CD4-positive, alpha-beta T cell (primary cell): ENCODE measurements at places on chromosomes 1 and 21.

GRCh38 chr1:39639305-39640130 lies at the start of gene HEYL:
Gene HEYL, minus strand, starts transcription at chr1:39639643. Its CDS starts 18 bp downstream, at chr1:39639625.
- DNase-seq, result peak; percentile 66

DNA sequence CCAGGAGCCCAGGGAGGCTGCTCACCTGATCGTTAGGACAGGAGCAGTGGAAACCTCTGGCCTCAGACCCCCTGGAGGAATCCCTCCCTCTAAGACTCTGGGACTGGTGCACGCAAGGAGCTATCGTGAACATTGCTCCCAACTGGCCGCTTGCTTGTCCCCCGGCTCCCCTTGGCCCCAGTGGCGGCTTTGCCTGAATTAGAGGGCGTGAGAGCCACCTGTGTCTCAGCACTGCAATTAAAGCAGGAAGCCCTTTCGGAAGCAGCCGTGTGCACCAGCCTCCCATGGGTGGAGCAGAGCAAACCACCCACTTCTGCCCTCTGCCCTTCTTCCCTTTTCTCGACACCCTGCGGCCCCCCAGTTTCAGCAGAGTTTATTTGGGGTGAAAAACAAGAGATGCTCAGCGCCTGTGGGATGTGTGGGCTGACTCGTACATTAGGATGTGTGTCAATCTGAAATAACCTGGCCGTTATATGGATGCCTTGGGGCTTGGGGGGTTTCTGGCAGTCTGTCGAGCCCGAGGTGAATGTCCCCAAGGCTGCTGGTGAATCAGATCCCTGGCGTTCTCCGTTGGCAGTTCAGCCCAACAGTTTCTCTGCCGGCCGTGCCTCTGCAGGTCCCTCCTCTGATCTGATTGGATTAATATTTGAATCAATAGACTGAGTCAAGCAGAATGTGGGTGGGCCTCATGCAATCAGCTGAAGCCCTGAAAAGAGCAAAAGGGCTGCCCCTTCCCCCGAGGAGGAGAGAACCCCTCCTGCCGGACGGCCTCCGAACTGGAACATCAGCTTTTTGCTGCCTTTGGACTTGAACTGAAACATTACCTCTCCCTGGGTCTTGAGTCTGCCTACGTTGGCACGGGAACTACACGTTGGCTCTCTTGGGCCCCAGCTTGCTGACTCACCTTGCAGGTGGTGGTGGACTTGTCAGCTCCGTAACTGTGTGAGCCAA lies 7.3 kb upstream of the UMODL1 start:
- DNase-seq, result peak; percentile 54

DNA sequence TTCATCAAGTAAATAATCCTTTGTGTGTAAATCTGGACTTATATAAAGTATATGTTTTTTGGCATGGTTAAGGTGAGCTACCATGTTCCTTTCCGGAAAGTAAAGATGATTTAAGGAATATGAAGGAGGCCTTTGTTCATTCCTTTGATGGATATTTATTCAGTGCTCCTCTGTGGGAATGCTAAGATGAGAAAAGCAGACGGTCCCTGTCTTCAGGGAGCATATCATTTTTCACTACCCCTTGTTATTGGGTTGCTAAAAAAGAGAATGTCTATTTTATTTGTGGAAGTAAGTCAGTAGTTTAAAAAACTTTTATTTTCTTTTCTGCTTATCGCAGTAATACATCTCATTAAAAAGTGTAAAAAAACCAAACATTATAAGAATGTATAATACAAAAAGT lies 35.1 kb upstream of the CNN3 start:
- DNase-seq, result no peak

- DNase-seq, result no peak
Observed at GRCh38 chr1:244896550-244896949, 32.2 kb upstream of the HNRNPU start.

GRCh38 chr21:45417256-45417950 lies 12.4 kb downstream of the COL18A1 start:
- DNase-seq, result no peak

- DNase-seq, result no peak
Observed at GRCh38 chr1:175976865-175977642, 230.0 kb downstream of the COP1 start.

GRCh38 chr1:95197616-95198252 lies 36.3 kb upstream of the RWDD3 start:
- DNase-seq, result no peak

GRCh38 chr1:160472112-160472511 lies 50.9 kb downstream of the SLAMF6 start:
- DNase-seq, result no peak

- DNase-seq, result no peak
Observed at GRCh38 chr1:36463463-36463802, 751 bp downstream of the MRPS15 start.

DNA sequence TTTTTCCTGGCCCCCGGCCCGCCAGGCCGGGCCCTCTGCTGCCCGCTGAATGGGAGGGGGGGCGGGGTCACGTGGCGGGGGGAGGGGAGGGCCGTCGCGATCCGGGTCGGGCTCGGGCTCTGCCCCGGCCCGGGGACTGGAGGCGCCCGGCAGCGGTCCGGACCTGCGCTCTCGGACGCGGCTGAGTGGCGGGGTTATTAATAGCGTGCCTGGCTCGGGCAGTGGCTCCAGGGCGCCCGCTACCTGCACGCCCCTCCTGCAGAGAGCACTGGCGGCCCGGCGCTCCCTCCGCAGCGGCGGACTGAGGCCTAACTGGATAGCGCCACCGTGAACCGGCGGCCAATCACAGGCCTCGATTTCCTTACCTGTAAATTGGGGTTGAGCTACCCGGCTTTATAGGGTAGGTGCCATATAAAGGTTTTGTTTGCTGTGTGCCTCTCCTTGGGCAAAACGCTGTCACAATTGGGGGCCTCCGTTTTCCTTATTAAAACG lies 28.1 kb downstream of the AHDC1 start:
- no peak for DNase-seq

DNA sequence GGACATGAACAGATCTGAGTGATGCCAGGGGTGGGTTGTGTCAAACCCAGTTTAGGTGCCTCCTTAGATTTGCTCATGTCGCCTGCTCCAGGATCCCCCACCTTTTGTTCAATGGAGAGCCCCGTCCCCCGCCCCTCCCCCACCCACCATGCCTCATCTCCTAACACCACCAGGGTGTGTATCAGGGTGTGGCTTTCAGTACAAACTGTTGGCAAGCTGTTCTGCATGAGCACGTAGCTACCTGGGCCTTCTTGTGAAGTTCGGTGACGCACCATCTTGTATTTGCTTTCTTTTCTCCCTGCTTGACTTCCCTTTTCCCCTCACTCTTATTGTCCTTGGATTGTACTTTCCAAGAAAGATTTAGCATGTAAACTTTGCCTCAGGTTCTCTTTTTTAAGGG lies 94.8 kb downstream of the EBNA1BP2 start:
- DNase-seq, result no peak

- DNase-seq, result no peak
Observed at GRCh38 chr21:38910390-38911067, 104.8 kb downstream of the ETS2 start.

DNA sequence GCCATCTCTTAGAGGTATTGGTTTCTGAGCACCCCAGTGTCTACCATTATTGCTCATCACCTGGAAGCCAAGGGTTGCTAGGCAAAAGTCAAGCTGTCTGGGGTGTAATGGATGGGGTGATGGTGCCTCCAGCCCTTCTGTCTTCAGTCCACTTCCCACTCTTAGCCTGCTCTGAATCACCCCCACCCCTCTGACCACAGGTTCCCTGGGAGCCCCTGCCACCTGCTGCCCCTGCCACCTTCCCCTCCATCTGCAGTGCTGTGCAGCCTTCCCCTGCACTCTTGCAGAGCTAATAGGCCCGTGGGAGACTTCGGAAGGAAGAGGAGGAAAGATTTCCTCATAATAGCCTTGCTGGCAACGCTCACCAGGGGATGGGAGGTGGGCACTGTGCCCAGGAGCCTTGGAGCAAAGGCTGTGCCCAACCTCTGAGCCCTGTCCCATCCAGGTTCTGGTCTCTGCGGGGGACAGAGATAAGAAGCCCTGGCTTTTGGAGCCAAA lies 35.5 kb downstream of the CAPN2 start:
- DNase-seq, result no peak

DNA sequence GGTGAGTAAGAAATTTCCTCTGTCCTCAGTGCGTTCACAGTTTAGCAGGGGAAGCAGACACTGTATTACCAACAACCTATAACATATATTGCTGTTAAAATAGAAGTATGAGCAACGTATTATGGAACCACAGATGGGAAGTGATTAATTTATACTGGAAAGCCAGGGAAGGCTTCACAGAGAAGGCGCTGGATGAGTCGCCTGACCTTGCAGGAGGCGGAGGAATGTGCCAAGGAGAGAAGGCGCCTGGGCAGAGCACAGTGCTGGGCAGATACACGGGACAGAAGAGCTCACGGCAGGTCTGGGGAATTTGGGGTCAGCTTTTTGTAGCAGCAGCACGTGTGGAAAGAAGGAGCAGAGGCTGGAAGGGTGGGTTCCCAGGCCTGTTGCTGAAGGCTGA lies 116.3 kb downstream of the DHRS3 start:
- no peak for DNase-seq

DNA sequence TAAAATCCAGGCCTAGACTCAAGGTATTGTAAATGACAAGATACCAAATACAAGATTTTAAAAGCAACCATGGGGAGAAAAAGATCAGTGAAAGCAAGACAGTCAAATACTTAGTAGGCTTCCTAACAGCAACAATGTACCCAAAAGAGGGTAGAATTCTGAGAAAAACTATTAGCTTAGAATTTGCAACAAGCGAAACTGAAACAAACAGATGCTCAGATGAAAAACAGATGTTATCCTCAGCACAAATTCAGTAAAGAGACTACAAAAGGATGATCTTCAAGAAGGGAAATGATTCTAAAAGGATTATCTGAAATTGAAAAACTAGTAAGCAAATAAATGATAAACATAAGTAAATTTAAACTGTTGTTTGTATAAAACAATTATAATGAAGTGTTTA lies 40.0 kb downstream of the PDC start:
- no peak for DNase-seq

DNA sequence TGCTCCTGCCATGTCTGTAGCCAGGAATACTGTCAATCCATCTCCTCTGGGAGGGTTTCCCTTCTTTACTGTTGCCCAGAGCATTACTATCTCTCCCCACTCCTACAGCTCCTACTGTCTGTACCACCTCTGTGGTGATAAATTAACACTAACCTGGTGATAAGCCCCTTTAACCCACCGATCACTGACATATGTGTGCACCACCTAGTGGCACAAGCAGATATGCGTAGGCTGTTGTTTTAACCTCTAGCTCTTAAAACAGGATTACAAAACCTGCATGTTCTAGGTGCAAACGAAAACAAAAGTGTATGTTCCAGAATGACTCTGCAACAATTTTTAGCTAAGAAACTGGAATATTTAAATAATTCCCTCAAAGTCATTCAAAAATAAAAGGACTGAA lies 93.9 kb upstream of the BEND5 start:
- no peak for DNase-seq

GRCh38 chr21:27219068-27219467 lies 252.2 kb upstream of the ADAMTS5 start:
- no peak for DNase-seq

- DNase-seq, result no peak
Observed at GRCh38 chr1:167430849-167431242, 87.5 kb downstream of the CD247 start.

DNA sequence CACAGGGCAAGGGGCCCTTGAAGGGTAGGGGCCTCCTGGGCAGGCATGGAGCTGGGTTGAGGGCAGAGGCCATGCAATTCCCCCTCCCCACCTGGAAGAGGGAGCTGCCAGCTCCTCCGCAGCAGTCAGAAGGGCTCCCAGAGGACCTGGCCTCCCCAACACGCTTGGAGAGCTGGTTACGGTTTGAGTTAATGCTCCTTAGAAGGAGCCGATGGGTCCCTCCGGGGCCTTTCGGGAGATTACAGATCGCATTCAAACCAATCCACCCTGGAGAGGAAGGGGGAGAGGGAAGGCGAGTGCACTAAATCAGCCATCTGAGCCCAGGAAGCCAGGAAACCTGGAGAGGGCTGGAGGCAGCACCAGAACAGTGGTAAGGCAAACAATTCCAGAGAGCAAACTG lies 106.3 kb upstream of the CSF3R start:
- DNase-seq, result no peak

DNA sequence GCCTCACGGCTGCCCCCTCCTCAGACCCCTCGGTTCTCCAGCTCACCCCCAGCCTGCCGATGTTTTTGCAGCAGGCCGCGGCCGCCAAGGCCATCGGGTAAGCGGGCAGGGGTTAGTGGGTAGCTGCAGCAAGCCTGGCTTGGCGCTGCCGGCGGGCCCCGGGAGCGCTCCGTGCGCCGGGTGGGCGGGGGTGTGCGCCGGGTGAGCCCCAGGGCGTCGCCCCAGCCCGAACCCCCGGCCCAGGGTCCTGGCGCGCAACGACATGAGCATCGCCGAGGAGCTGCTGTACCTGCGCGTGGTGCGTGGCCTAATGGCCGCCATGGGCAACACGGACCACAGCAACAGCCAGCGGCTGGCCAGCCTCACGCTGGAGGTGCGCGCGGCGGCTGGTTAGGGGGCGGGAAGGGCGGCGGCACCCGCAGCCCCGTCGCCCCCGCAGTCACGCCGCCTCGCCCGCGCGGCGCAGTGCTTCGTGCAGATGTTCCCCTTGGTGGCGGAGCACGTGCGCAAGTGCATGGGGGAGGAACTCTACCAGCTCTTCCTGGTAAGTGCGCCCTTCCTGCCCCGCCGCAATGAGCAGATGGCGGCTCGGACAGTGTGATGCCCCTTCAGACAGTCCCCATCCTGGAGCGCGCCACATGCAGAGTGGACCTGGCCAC lies 6.5 kb downstream of the RNU5D-1 start:
- no peak for DNase-seq
